BJ (cell line): ENCODE measurements at places on chromosomes 3 and 15.

GRCh38 chr3:11566916-11567315 lies 76.8 kb downstream of the VGLL4 start:
- DNase-seq = no peak

GRCh38 chr3:37114251-37115145 lies 59.9 kb downstream of the LRRFIP2 start:
- peak; percentile 86 for DNase-seq

GRCh38 chr3:160754371-160754854 lies 1.6 kb upstream of the PPM1L start:
- no peak for DNase-seq

DNA sequence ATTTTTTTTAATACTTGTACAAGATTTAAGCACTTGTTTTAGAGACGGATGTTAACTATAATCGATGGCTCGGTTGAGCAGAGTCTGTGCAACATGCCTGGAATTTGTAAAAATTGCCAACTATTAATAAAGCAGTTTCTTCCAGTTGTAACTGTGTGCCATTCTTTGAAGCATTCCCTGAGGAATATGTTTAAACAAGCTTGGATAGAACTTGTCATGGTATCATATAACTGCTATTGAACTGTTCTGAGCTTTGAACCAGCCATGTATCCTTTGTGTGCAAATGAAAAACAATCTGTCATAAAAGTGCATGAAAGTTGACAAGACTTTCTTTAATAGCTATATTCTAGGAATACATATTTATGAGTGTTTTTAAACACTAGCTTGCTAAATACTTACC lies 45.8 kb upstream of the UBE2E2 start:
- no peak for DNase-seq
